Fibroblast of skin of left biceps (primary cell): ENCODE measurements at places on chromosomes 1 and 21.
A peak's percentile ranks its signal among the peaks of the same experiment; 100 is the strongest.

GRCh38 chr1:23592209-23592892, 33.0 kb upstream of the ID3 start:
- no peak for DNase-seq

GRCh38 chr1:87588495-87588894, 259.8 kb downstream of the LMO4 start:
- DNase-seq: no peak

DNA sequence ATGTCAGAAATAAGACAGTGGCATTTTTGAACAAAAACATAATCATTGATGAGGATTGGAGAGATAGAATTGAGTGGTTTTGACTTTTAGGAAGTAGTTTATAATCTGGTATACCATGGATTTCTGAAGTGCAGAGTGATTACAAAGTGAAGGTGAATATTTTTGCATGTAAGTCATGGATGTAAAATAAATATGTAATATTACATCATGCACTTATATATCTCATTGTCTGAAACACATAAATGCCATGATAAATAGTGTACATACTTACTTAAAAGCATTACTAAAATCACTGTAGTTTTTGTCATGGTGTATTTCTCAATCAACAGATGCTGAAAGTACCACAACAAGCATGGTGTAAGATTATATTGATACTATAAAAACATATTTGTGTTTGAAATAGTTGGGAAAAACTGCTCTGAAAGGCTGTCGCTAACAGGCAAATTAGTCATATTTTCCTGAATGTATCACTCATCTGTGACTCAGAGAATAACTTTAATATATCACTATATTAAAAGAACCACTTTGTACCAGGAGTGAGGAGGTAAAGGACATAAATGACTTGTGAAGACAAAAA, 24.8 kb upstream of the RGS18 start:
- peak; percentile 45 for DNase-seq

- no peak for DNase-seq
Measured at GRCh38 chr1:63665824-63666223, 72.6 kb downstream of the PGM1 start.

- DNase-seq: peak; percentile 21
Measured at GRCh38 chr1:19341201-19342061, 29.3 kb downstream of the SLC66A1 start.

GRCh38 chr1:204152310-204153044, 633 bp upstream of the ETNK2 start:
- DNase-seq: no peak

- DNase-seq: peak; percentile 42
Measured at GRCh38 chr1:86508583-86508969, 38.3 kb upstream of the CLCA4 start.

GRCh38 chr1:228190778-228191177, 17.1 kb upstream of the OBSCN start:
- no peak for DNase-seq

GRCh38 chr1:25843483-25843882, 15.8 kb downstream of the AUNIP start:
- no peak for DNase-seq

DNA sequence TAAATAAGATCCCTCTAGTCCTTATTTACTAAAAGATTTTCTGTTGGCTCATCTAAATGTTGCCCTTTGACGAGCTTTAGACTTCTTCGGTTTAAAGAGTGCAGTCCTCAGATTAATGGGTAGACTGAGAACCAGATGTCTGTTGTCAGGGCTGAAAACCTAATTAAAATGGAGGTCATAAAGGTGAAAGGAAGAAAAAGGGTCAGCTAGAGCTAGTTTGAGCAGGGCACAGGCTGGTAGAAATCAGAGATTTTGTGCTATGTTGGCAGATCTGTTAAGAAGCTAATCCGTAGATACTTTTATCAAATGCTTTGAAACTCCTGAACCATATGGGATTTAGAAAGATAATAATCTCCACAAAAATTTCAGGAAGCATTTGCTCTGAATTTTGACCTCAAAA, 959.0 kb downstream of the PLA2G4A start:
- DNase-seq: no peak

DNA sequence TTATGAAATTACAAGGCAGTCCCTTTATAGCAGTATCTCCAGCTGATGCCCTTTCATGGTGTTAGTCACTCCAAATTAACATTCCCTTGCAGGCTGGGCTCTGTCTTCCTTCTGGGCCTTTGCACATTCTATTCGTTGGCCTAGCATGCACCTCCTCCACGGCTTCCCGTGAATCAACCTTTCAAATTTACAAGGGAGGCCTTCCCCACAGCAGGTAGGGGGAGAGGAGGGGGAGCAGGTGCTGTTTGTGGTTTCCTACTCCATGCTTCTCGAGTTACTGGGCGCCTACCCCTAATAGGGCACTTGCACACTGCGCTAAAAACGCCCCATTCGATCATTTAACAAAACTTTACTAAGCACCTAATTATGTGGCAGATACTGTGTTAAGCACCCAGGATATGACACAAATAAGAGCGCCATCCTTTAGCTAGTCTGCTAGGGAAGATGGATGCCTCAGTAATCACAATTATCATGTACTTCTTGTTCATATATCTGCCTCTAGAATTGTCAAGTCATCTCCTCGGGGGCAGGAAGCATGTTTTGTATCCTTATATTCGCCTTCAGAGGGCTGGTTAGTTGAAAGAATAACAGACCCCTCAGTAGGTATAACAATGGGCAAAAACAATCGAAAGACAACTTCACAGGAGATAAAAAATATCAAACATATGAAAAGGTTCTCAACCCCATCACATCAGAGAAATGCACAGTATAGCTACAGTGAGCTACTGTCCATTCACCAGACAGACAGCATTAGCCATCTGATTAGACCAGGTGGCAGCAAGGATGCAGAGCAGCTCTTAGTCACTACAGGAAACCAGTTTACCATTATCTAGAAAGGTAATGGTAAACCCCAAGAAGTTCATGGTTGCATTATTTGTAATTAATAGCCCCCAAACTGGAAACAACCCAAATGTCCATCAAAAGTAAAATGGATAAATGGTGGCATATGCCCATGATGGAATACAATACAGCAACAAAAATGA, 1.7 kb upstream of the ADAR start:
- no peak for DNase-seq

DNA sequence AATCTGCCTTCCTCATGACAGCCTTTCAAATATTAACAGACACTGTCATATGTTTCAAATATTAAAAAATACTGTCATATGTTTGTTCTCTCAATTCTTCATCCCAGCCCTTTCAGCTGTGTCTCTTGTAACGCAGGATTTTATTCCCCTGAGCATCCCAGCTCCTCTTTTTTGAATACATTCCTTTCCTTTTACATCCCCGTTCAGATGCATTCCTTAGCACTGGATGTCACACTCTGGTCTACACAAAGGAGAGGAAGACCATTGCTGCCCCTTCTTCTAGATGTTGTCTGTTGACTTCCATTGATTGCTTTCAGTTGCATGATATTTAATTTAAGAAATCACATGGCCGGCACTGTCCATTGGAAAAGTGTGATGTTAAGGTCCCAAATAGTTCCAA, 117.4 kb upstream of the PAXBP1 start:
- DNase-seq: peak; percentile 17
